ENCODE measurements at places on chromosomes 3 and 15.

GRCh38 chr3:78035131-78035641 lies 995.3 kb downstream of the ROBO2 start:
- DNase-seq = no peak

DNA sequence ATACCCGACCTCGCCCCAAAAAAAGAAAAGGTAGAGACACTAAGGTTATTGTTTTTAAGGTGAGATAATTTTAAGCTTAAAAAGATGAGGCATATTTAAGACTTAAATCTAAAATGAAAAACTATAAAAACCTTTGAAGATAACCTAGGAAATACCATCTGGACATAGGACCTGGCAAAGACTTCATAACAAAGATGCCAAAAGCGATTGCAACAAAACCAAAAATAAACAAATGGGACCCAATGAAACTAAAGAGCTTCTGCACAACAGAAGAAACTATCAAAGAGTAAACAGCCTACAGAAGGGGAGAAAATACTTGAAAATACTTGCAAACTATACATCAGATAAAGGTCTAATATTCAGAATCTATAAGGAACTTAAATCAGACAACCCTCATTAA lies 80.9 kb downstream of the TMCC1 start:
- no peak for DNase-seq

- DNase-seq = no peak
These were observed 193.9 kb downstream of the ZNF621 start for GRCh38 chr3:40718681-40719080.

GRCh38 chr3:32592696-32593353 lies 22.2 kb upstream of the DYNC1LI1 start:
- no peak for DNase-seq

GRCh38 chr3:85838921-85839320 lies 880.1 kb downstream of the CADM2 start:
- no peak for DNase-seq

DNA sequence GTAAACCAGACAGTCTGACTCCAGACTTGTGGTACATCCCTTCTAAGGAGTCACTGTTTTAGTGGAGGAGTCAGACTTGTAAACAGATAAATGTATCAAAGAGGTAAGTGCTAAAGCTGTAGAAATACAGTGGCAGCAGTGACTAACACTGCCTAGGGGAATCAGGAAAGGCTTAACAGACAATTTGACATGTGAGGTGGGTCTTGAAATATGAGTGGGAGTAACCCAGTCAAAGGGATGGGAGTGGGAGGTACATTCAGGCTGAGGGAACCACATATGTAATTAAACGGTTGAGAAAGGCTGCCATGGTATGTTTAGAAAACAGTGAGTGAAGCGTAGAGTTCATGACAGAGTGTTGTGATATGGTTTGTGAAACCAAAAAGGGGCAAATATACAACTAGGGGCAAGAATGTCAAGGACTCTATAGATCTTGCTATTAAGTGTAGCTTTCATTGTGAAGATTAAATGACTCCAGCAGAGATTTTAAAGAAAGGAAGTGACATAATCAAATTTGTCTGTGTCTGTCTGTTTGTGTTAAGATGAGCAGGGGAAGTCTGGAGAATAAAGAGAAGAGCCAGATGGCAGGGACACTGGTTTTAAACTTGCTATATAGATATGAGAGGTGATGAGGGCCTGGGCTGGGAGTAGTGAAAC lies 11.2 kb upstream of the ALCAM start:
- DNase-seq = no peak

DNA sequence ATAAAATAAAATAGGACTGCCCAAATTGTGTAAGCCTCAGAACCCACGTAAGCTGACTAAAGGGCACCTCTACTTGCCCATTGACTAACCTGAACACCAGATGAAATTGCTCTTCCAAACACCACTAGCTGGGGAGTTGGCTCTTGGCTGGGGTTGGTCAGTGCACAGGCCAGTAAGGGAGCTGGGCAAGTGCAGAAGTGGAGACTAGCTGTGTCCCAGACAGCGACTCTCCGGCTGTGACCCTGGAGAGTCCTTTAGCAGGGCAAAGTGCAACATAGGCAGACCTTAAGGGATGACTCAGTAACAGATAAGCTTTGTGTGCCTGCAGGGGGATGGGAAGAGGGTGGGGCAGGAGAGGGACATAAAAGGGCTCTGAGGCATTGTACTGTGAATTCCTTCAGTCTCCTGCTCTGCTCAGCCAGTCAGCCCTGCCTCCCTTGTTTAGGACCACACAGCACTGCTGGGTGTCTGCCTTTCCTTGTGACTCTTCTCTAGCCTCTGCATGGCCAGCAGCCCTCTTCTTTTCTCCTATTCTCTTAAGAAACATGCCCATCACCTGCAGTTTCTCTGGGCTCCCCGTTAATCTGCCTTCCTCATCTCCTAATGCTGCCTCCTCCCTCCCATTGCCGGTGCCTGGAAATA lies 13.2 kb downstream of the NR1I2 start:
- DNase-seq = no peak

DNA sequence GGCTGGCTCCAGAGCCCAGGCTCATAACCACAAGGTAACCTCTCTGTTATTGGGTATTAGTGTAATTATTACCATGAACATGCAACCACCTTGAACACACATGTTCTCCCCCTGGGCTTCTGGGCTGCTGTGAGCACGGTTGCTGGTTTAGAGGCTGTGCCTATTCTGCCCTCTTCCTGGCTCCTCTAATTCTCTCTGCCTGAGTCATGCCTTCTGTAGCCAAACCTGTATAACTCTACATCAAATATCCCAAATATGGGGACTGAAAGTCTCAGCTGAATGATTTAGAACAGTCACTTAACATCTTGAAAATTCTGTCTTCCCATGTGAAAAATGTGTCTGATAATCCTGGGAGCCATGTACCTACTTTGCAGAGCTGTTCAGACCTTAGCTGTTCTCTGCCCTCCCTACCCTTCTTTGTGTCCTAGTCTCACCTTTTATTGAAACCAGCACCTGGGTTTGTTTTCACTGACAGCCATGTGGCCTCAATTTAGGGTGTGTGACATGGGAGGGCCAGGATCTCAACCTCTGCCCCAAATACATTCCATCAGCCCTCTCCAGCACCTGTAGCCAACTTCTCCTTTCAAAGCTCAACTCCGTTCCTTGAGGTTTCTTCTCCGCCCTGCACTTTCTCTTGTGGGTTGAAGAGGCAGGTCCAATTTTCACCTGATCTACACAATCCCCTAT lies 60.7 kb downstream of the PDZRN3 start:
- no peak for DNase-seq

DNA sequence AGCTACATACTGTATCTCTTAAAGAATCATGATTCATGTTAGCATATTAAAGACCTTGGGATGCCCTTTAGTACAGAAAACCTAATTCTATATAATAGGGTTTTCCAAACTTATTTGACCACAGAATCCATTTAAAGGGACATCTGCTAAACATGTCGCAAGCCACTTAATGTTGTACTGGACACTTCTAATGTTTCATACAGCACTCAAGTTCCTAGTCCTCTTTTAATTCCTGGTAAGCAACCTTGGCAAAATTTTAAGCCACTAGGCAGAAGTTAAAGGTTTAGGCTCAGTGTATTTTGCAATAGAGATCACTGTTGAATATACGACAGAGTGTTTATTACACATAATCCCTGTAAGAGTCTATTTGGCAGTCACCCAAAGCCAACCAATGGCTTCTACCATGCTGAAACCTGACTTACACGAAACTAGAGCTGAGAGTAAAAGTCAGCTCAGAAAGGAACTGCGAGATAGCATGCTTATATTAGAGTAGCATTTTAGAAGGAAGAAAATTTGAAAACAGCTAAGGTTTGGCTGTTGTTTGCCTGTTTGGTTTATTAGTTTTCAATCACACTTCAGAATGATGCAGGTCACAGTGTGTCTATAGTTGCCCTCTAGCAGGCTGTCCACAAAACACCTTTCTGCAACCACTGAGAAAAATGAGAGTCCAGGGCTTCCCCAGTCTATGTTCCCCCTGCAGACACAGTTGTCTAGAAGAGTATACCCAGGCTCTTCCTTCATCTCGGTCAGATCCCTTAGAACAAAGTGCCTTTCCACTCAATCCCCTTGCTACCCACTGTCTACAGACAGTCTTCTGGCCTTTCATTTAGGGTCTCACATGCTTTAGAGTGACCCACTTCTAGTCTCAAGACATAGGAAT lies 104.4 kb downstream of the FMN1 start:
- no peak for DNase-seq

GRCh38 chr15:91863621-91864255 lies 10.2 kb downstream of the SLCO3A1 start:
- no peak for DNase-seq

DNA sequence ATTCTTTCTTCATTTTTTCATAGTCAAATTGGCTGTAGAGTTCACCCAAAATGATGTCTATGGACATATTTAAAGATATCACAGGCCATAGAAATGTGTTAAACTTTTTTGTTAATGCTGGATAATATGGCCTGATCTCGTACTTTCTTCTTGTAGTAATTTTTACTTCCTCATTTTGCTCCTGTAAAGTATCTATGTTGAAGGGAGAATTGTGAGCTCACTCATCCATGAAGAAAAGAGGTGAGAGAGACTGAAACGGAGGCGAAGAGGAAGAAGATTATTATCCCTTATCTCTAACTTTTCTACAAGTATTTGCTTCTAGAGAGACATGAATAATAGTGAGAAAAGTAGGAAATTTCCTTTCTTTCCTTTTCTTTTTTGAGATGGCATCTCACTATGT lies 613.8 kb upstream of the TBL1XR1 start:
- no peak for DNase-seq

DNA sequence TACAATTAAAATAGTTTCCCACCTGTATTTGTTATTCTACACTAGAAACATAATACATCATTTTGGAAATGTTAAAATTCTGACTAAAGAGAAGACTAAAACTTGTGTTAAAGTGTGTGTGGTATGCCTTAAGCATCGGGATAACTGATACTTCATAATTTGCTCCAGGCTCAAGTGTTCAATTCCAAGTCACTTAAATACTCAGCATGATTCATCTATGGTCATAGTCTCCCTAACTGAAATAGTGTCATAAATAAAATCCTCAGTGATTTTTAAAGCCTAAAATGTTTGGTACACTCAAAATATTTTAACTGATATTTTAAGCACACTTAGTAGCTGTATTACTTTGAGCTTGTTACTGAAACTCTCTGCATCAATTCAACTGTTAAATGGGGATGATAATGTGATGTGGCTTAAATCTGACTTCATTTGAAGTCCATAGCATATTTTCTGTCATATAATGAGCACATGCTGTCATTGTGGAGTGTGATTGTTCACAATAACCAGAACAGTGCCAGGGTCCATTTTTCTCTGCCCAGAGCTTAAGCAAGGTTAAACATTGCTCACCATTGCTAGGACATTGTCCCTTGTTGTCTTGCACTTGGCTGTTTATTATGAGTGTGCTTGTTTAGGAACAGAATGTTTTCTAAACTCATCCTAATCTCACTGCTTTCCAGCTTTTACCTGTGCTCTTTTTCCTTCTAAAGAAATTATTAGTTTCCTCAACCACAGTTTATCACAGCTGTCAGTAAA lies 122.2 kb downstream of the KLHL25 start:
- DNase-seq = no peak

All from left ventricle myocardium superior (tissue), 1 donor.